ENCODE measurements at places on chromosomes 5 and 9.

- no peak for DNase-seq
These were observed 27.7 kb downstream of the COL27A1 start for GRCh38 chr9:114183006-114183405.

- no peak for DNase-seq
These were observed 50.9 kb downstream of the BRINP1 start for GRCh38 chr9:119318371-119318770.

- DNase-seq, result no peak
These were observed 3.7 kb downstream of the NSMF start for GRCh38 chr9:137455359-137455991.

- DNase-seq, result no peak
These were observed 10.6 kb downstream of the C1QTNF2 start for GRCh38 chr5:160359816-160360215.

DNA sequence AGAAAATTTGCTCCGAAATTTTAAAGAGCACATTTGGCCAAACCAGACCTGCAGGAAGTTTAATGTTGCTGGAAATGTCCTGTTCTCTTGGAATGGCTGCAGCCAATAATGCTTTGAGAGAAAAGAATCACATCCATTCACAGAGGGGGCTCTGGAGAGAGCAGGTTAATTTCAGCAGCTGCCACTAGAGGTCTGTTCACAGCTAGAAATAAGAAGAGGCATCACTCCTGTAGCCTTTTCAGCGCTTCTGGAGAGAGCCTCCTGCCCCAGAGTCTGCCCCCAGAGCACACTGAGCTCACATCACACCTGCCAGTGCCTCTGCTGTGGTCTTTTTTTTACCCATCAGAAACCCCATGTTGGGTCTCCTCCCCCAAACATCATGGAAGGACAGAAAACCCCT lies 124.8 kb upstream of the RAD23B start:
- no peak for DNase-seq

- DNase-seq, result no peak
These were observed 97.6 kb upstream of the CTSL start for GRCh38 chr9:87628346-87628745.

- DNase-seq, result no peak
These were observed 579.2 kb upstream of the FAM174A start for GRCh38 chr5:99955962-99956361.

DNA sequence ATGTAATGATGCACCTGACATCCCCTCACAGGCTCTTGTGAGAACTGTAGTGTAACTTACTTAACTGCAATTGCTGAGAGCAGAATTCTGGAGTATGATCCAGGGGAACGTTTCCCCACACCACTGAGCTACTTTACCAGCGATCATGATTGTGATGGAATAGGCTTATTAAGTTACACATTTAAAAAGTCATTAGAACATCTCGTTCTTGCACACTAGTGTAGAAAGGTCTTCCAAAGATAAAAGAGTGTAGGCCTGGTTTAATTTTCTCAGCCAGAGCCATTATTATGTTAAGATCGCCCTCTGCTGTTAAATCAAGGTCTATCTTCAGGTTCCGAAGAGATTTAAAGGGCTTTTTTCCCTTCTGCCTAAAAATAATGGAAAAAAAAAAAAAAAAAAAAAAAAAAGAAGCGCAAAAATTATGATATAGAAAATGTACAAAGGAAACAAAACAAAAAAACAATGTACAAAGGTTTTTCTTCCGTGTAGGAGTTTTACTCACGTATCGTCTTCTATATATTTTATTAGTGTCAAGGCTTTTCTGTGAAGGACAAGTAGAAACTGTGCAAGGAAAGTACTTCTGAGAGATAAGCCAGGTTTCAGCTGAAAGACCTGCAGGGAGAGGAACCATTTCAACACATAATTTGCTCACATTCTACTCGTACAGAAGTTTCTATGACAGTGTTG lies 18.6 kb upstream of the MOB3B start:
- no peak for DNase-seq

DNA sequence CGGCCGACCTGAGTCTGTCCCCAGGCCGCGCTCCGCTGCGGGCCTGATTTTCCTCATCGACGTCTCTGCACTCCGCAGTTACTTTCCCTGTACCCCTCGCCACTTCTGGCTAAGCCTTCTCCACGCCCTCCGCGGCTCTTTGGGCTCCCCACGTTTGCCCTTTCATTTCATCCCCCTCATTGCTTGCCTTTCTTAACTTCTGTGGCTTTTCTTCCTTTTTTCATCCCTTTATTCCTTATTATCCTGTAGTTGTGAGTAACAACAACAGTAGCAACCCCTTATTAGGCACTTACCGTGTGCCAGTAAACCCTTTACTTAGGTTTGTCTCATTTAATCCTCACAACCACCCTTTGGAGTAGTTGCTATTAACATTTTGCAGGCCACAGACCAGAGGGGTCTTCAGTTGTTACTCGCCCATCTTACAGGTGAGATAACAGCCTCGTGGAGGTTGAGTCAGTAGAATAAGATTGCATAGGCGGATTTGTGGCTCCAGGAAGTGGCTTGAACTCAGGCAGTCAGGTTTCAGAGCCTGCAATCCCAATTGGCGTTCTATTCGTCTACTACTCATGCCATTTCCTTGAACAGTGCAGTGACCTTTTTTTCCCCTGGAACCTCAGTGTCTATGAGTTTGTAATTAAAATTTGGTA lies 724 bp downstream of the TCERG1 start:
- DNase-seq, result no peak

DNA sequence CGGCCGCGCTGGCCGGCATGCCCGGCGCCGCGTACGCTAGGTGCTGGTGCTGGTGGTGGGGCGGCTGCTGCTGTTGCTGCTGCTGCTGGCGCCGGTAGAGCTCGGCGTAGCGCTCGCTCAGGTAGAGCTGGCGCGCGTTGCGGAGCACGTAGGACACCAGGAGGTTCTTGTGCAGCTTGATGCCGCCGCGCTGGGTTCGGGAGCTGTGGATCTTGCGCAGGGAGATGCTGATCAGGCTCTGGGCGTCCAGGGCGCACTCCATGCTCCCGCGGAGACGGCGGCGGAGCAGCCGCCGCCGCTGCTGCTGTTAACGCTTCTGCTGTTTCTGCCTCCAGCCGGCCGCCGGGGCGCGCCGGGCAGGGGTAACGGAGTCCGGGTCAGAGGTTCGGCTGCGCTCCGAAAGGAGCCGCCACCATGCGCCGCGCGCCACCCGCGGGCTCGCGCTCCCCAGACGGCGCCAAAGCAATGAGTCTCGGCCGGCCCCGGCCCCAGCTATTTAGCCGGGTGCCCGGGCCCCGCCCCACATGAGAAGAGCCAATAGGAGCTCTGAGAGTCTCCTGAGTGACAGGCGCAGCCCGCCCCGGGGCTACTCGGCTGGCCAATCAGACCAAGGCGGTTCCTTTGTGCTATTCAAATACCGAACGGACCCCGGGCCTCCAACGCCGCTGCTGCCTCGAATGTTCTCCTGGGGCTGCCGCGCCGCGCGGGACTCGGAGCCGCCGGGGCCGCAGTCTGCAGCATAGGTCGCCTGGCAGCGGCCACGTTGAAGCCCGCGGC lies at the start of gene IER5L:
Gene IER5L, minus strand, starts transcription at position 471 of the 777 bp plus-strand sequence. Its CDS starts 209 bp downstream, at position 262.
- DNase-seq, result peak; percentile 88

DNA sequence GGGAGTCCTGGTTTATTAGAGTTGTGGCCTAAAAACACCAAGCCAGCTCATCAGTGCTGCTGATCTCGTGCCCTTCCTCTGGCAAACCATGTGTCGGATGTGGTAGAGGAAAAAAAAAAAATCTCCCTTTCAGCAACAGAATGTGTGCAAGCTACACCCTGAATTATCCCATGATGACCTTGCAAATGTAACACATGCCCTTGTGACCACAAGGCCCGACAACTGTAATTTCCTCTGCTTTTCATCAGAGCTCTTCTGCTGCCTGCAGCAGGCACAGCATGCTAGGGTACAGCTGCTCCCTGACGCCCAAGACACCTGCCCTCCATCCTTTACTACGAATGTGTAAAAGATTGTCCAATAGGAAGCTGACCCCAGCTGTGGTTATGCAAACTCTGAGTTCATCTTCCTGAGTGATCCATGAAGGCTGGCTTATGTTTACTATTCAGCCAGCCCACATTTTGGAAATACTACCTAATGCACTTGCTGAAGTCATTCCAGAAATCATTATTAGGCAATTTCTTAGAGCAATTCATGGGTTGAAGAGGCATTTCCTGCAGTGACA lies 14.6 kb upstream of the BNC2 start:
- DNase-seq, result peak; percentile 98

DNA sequence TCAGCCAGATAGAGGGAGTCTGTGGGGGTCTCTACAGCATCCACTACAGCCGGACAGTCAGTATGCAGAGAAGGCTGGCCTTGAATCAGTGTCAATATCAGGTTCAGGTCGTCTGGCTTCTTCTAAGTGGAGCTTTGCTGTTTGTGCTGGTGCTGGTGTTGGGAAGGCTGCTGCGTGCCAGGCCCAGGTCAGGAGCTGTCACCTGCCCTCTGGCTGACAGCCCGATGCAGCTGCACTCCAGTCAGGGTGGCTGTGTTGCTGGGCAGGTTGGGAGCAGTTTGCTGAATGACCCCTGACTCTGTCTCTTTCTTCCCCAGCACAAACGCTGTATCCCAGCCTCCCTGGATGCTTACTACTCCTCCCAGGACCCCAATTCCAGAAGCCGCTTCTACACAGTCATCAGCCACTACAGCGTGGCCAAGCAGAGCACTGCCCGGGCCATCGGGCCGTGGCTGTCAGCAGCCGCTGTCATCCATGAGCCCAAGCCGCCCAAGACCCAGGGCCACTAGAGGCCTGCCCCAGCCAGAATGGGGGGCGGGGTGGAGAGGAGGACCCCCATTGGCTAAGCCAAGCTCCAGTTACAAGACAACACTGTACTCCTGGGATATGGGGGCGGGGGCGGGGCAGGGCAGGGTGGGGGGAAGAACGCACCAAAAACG lies 61.6 kb downstream of the NSG2 start:
- DNase-seq, result no peak

- no peak for DNase-seq
These were observed 41.4 kb downstream of the TLE4 start for GRCh38 chr9:79613145-79613544.

GRCh38 chr9:121863955-121864354 lies 212.5 kb downstream of the DAB2IP start:
- DNase-seq, result no peak

- no peak for DNase-seq
These were observed 2.6 kb downstream of the FOXI1 start for GRCh38 chr5:170108266-170108785.

- DNase-seq, result no peak
These were observed 95.8 kb downstream of the CFAP90 start for GRCh38 chr5:7754997-7755596.

GRCh38 chr5:180287404-180287803 lies 4.5 kb downstream of the MAPK9 start:
- DNase-seq, result no peak

GRCh38 chr5:108093186-108093585 lies 288.7 kb downstream of the FBXL17 start:
- peak; percentile 1 for DNase-seq

DNA sequence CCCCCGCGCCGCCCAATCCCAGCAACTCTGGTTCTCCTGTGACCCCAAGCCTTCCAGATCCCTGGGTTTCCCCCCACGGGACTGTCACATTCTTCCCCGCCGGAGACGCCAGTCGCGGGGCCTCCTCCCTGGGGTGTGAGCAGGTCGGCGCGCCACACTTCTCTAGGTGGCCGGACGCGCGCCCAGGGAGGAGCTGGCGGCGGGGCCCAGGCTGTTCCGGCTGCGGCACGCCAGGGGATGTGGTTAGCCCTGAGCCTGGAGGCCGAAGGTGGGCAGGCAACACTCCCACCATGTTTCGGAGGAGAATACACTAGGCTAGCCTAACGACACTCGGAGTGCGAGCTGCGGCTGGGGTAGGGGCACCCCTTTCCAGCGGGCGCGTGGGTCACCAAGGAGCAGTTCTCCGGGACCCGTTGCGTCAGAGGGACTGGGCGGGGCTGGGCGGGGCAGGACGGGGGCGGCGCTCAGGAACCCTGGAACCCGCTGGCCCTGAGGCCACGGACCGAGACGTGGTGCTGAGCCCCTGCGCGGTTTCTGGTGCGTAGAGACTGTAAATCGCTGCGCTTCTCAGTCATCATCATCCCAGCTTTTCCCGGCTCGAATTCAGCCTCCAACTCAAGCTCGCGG lies at the start of gene SLC27A6:
Gene SLC27A6, plus strand, starts transcription at position 478 of the 627 bp plus-strand sequence. CDS start 650 bp downstream, outside the sequence.
- DNase-seq, result no peak

DNA sequence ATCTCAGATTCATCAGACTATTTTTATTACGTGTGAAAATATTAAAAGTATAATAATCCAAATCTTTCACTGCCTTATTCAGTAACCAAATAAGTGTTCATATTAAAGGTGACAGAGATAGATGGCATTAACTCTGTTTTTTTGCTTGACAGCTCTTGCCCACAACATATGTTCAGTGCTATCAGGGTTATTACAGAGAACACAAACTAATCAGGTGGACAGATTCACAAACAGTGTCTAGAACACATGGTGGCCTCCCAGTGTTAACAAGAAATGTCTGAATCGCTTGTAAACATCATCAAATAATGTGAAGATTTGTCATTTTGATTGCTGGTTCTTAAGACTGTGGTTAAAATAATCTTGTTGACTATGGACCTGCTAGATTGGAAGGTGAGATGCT lies 609.1 kb upstream of the GRAMD2B start:
- DNase-seq, result no peak

DNA sequence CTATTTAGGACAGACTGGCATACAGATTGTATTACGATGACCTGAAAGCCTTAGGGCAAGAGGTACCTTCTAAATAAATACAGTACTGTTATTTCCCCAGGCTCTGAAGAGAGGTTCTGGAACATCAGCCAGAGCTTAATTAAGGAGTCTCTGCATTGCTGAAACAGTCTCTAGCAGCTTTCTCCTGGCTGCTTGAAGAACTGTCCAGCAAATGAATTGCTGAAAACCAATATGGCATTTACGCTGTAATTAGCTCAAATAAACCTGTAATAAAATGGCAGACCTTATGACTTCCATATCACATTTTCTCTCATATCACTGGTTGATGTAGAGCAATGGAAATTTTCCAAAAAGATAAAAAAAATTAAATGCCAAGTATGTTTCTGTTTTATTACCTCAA lies 636.3 kb downstream of the GABRG2 start:
- DNase-seq, result no peak

GRCh38 chr5:151738125-151738848 lies 20.1 kb downstream of the ATOX1 start:
- no peak for DNase-seq

GRCh38 chr5:72855821-72856220 lies 39.4 kb downstream of the TNPO1 start:
- no peak for DNase-seq

- no peak for DNase-seq
These were observed 9.7 kb downstream of the LIFR start for GRCh38 chr5:38546691-38547146.

DNA sequence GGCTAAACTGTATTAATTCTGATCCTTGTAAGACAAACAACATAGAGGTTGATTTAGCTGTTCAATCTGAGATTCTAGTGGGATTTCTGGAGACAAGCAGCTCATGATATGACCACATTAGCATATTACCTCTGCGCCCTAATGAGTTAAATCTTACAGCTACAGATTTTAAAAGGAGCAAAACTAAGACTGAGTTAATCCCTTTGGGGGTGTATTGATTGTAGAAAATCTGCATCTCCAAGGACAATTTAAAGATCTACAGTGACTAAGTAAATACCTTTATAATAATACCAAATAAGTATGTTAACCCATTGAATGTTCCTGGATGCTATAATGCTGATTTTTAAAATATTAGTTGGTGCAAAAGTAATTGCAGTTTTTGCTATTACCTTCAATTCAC lies 33.2 kb downstream of the ADAMTSL1 start:
- DNase-seq, result no peak

Measured in AG04450 (cell line).